ENCODE measurements at places on chromosomes 7 and 10.

- no peak for DNase-seq
Observed at GRCh38 chr10:87931836-87932230, 68.4 kb downstream of the PTEN start.

- no peak for DNase-seq
Observed at GRCh38 chr7:38168890-38169570, 9.0 kb upstream of the STARD3NL start.

- no peak for DNase-seq
Observed at GRCh38 chr10:22326145-22326702, 5.3 kb downstream of the BMI1 start.

DNA sequence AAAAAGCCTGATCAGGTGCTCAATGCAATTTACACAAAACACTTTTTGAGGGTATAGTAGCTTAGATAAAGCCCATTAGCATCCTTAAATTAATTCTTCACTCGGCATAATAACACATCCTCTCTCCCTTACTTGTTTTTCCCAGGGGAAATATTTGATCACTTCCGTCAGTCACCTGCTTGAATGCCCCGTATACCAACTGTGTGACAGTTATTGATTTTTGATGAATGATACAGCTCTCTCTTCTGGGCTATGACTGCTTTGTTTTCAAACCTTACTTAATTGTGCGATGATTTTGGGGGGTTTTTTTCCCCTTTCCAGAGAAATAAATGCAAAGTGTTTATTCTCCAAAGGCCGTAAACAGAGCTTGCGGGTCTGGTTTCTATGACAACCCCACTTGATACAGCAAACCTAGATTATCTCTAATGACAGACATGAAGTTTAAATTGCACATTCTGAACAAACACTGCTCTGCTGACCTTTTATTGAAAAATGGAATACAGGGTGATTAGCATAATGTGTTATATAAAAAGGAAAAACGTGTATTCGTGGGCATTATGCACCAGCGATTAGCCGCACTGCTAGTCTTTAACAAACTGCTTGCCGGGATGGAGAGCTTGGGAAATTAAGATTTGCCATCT lies 78.4 kb upstream of the NANOS1 start:
- DNase-seq: no peak

Data from stimulated activated CD8-positive, alpha-beta memory T cell treated with anti-CD3 and anti-CD28 coated beads, Interleukin-7, amount 100 ng/mL, for 48 hours (primary cell).